ENCODE measurements at places on chromosomes 1 and 21. TPM values are rescaled to one million over a fixed set of nuclear protein-coding genes. Genes with fewer than 3 reads are reported as not detected.

Gene PTCH2
- 4.4 TPM for total RNA-seq

GRCh38 chr1:225517697-225518096 is 89.9 kb upstream of the LBR start:
- no peak for DNase-seq

Gene PLOD1
- total RNA-seq = 93.9 TPM

Gene CFAP107
- total RNA-seq = not detected

Gene IL24
- not detected for total RNA-seq
